ENCODE measurements at places on chromosomes 3 and 15.

DNA sequence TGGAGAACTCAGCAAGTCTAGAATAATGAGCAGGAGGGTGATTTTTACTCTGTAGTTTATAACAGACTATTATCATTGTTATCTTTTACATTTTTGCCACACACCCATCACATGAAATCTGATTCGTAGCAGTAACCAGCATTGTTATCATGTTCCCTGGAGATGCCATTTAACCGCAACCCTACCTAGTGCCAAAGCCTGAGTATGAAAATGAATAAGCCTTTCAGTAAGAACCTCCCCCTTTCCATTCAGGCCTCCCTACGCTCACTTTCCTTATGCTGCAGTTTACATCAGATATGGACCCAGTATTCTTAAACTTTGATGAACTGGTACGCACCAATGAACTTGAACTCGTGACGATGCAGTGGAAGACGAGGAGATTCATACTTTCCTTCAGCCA lies 158.7 kb upstream of the SPRED1 start:
- no peak for DNase-seq

- DNase-seq = no peak
Measured at GRCh38 chr3:101042996-101043686, 49.9 kb upstream of the ABI3BP start.

DNA sequence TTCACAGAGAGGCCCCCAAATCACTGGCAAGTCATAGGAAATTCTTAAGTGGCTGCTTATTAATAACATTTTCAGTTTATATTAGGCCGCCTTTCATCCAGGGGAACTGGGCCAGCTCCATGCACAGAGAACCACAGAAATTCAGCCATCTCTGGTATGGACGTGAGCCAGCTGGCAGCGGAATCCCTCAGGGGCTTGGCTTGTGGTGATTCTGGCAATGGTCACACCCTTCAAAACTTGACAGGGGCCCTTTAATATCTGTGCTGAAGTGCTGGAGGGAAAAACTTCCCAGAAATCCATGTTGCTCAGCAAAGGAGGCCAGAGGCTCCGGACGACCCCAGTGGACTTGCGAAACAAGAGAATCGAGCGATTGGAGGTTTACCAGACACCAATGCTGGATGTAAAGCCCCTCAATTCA lies 11.3 kb downstream of the PRICKLE2 start:
- DNase-seq = no peak

- no peak for DNase-seq
Measured at GRCh38 chr3:151558661-151559060, 97.8 kb upstream of the IGSF10 start.

Data from naive thymus-derived CD4-positive, alpha-beta T cell (primary cell).